ENCODE measurements at places on chromosomes 5 and 9.

GRCh38 chr5:140221697-140222223 lies 46.8 kb downstream of the CYSTM1 start:
- DNase-seq: peak; percentile 79

DNA sequence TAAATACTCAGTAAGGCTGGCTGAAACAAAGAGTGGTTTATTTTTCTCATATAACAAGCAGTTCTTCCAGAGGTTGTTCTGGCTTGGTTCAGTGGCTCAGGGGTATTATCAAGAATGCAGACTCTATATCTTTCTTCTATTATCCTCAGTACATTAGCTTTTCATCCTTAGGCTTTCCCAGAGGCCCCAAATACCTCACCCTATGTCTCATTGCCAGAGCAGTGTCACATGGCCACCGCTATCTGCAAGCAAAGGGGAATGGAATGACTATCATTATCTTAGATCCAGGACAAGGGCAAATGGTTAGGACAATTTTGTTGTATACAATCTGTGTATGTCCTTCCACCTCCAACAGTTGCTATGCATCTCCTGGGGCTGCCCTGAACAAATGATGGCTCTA lies 69.0 kb upstream of the SNX2 start:
- DNase-seq: no peak

GRCh38 chr9:133276001-133276884 lies 1.2 kb upstream of the ABO start:
- no peak for DNase-seq

- peak; percentile 53 for DNase-seq
Observed at GRCh38 chr5:134177369-134178095, 782 bp upstream of the SKP1 start.

DNA sequence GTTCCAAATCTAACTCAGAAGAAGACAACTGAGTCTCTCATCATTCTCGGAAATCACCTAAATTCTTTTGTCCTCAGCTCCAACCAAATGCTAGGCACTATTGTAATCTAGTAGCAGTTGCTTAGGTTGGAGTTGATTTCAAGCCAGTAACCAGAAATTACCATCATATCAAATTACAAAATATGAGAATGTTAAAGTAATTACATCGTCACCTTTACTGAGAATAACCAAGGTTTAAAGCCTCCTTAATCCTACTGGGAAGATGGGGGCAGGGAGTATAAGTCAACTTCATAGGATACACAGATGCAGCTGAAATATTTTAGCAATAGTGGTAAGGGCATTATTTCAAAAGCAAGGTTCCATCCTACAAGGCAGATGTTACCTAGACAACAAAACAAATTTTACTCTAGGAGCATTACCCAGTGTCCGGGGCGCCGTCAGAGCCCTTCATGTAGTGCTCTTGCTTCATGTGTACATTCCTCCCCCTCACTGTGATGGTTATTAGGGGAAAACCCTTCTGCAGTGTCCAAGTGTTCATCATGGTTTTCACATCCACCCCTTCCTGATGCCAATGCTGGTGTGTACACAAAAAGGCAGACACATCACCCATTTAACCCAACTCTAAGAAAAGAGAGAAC lies 19.5 kb downstream of the ERAP1 start:
- peak; percentile 66 for DNase-seq

GRCh38 chr5:170741801-170742200 lies 41.7 kb upstream of the GABRP start:
- no peak for DNase-seq

DNA sequence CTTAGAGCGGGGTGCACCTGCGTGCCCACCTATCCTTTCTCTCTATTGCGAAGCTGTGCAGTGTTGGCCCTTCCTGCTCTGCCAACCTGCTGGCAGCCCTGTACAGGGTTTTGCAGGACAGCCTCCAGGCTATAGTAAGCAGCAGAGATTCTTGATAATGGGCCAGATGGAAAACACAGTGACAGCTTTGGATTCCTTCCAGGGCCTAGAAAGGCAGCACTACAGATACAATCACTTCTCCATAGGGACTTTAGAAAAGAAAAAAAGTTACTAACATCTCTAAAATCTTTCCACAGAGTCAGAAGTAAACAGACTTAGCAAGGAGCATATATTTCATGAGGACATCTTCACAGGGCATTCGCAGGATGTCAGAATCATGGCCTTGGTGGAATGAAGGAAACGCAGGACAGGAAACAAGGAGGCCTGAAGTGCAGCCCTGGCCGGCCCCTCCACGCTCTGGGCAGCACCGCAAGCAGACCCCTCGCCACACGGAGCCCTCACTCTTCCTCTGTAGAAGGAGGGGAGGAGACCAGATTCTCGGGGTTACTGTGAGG lies 172.1 kb upstream of the GAS1 start:
- peak; percentile 87 for DNase-seq

- no peak for DNase-seq
Observed at GRCh38 chr9:95626341-95626740, 109.6 kb upstream of the PTCH1 start.

GRCh38 chr9:120961936-120962335 lies 35.3 kb upstream of the TRAF1 start:
- no peak for DNase-seq

DNA sequence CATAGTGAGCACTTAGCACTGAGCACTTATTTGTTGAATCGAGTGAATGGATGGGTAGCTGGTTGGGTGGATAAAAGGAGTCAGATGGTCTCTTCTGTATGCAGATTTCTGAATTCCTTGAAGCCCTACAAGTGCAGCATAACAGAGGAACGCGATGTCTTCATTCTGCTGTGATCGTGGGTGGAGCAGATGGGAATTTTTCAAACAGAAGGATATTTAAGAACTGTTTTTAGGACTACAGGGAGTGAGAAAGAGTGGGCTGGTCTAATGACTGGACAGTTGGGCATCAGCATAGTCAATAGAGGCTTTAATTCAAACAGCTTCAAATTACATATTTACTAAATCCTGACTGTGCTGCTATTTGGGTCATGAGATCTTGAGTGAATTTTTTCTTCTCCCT lies 253.2 kb downstream of the CEMIP2 start:
- no peak for DNase-seq

DNA sequence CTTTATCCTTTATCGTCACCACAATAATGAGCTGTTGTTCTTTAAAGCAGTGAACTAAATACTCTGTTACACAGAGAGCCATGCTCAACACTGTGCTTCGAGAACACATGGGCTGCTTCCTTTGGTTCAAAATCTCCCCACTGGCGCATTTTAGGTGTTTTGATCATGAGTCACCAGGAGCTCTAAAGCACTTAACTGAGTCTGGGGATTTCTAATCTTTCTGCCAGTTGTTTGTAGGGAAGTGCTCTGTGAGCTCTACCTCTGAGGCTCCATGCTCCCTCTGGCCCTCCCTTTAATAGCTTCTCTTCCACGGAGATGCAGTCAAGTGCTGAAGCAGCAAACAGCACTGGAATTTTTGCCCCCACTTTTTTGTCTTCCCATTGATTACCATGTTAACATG lies 17.0 kb downstream of the ERAP2 start:
- DNase-seq: peak; percentile 84

DNA sequence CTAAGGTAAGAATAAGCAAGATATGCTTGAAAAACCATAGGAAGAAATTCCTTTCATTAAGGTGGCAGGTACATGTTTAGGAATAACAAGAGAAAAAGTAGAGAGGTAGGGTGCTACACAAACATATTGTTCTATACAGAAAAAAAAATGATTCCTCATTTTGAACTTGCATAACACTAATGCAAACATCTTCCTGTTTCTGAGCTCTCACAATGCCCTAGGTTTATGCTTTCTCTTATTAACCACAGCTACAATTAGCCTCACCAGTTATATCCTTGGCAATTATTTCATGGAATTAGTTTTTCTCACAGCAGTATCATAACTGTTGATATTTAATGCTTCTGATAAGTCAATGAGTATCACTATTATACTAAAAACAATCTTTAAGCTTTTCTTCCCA lies 20.7 kb downstream of the CEMIP2 start:
- no peak for DNase-seq

DNA sequence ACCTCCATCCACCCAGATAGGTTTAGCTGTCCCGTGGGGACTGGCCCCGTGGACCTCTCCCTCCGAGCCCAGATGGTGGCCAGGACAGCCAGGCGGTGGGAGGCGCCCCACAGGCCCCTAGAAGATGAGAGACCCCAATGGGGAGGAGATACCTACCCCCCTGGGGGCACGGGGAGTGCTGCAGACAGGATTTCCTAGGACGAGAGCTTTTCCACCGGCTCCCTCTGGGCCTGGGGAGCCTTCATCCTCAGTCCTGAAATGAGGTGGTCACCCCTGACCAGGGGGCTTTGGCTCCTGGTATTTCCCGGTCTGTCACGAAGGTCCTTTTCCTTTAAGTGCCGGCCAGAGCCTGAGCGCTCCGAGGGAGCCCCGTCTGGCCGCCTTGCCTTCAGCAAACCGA lies 46.8 kb downstream of the MRPL36 start:
- DNase-seq: no peak

DNA sequence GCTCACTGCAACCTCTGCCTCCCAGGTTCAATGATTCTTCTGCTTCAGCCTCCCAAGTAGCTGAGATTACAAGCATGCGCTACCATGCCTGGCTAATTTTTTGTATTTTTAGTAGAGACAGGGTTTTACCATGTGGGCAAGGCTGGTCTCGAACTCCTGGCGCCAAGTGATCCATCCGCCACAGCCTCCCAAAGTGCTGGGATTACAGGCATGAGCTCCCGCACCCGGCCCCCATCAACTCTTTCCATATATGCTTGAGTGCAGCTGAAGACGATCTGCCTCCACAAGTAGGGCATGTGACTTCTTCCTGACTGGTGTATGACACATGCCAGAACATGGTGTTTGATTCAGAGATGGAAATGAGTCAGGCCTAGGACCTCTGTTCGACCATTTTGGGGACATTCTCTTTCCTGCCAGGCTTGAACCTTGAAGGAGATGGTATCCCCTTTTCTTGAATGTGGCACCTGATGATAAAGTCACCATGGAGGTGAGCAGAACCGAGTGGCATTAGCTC lies 7.5 kb upstream of the CNOT6 start:
- DNase-seq: no peak

- no peak for DNase-seq
Observed at GRCh38 chr5:87195616-87196015, 72.1 kb upstream of the RASA1 start.

DNA sequence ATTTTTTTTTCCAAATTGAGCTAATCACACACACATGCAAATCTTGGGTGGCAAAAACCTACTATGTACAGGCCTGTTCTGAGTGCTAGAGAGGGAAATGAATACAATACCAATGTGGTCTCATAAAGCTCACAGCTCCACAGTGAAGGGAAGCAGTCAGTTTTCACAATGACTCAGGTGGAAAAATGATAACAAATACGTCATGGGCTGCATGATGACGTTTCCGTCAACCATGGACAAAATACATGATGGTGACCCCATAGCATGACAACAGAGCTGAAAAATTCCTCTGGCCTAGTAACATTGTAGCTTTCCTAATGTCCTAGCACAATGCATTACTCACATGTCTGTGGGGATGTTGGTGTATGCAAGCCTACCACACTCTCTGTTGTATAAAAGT lies 252.5 kb downstream of the TRIM32 start:
- no peak for DNase-seq

- no peak for DNase-seq
Observed at GRCh38 chr5:9438596-9439354, 107.1 kb downstream of the SEMA5A start.

DNA sequence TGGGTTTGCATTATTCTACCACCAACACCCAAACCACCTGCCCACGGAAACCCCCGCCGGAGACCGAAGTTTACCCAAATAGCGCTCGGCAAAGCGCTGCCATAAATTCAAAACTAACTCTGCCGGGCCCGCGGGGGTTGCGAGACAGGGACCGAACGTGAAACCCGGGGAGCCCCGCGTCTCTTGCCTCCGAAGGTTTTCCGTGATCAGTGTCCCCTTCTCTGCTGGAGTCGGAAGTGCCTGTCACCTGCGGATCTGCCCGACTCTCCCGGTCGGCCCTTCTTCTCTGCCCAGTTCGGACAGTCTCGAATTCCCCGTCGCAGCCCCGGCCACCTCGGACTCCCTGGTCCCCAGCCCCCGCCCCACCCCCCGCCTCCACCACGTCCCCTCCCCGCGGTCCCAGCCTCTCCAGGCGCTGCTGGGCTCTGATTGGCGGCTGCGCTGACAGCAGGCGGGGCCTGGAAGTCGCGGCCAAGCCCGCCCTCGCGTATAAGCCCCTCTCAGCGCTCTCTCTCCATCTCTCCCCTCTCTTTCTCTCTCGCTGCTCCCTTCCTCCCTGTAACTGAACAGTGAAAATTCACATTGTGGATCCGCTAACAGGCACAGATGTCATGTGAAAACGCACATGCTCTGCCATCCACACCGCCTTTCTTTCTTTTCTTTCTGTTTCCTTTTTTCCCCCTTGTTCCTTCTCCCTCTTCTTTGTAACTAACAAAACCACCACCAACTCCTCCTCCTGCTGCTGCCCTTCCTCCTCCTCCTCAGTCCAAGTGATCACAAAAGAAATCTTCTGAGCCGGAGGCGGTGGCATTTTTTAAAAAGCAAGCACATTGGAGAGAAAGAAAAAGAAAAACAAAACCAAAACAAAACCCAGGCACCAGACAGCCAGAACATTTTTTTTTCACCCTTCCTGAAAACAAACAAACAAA lies at the start of gene RORB:
TSS of gene RORB (plus strand) at position 517 of the 929 bp plus-strand sequence. CDS start 642 bp downstream, outside the sequence.
- DNase-seq: peak; percentile 71

DNA sequence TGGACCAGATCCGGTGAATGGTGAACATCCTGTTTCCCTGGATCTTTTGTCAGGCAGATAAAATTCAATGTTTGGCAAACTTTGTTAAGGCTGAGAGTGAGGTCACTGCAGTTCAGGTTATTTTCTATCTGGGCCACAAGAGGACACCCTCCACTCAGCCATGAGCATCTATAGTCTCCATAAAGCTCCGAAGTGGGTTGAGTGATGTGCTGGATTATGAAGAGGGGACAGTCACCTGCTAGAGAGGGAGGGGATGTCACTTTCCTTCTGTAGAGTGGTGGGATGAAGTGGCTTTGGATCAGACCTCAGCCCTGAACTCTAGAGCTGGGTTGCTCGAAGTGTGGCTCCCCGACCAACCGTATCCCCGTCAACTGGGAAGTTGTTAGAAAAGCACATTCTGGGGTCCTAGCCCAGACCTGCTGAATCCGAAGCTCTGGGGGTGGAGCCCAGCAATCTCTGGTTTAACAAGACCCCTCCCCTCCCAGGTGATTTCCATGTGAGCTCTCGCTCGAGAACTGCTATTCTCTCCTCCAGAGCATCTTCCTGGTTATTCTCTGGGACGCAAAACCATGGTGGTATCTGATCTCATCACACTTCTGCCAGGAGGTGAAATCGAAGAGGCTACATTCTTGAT lies 31.8 kb upstream of the FGF1 start:
- DNase-seq: peak; percentile 58

DNA sequence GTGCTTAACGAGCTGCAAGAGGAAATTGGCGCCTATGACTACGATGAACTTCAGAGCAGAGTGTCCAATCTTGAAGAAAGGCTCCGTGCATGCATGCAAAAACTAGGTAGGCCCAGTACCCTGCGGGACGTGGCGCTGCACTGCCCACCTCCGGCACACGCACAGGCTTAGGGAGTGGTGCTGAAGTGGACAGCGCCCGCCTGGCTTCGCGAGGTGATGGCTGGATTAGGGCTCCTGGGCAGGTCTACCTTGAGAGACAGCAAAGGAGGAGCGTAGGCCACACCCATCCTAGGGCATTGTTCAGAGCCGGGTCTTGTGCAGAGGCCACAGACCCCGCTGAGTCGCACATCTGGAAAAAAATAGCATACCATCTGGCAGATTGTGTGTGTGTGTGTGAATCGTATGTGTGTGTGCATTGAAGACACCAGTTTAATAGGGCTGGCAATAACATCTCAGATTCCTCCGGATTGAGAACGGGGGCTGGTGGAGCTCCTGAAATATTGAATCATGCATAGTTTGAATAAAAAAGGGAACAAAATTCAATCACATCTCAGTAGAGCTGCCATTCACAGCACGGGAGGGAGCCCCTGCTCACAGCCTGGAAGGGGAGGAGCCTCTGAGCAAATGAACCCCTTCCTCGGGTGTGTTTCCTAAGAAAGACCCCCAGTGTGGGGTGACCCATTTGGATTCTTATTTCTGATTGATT lies 11.1 kb downstream of the OLFM1 start:
- peak; percentile 10 for DNase-seq

All from amniotic epithelial cell (primary cell).